ENCODE measurements at places on chromosomes 13 and 19. TPM values are rescaled to one million over a fixed set of nuclear protein-coding genes. Genes with fewer than 3 reads are reported as not detected.

The KLK4 gene
- not detected for total RNA-seq

The INSL3 gene
- total RNA-seq, result 1.6 TPM

The PRTN3 gene
- total RNA-seq, result not detected

The MRI1 gene
- total RNA-seq, result 65.3 TPM

The FFAR2 gene
- total RNA-seq, result not detected

GRCh38 chr19:8143041-8143440 is 6.4 kb downstream of the FBN3 start:
- DNase-seq, result no peak

DNA sequence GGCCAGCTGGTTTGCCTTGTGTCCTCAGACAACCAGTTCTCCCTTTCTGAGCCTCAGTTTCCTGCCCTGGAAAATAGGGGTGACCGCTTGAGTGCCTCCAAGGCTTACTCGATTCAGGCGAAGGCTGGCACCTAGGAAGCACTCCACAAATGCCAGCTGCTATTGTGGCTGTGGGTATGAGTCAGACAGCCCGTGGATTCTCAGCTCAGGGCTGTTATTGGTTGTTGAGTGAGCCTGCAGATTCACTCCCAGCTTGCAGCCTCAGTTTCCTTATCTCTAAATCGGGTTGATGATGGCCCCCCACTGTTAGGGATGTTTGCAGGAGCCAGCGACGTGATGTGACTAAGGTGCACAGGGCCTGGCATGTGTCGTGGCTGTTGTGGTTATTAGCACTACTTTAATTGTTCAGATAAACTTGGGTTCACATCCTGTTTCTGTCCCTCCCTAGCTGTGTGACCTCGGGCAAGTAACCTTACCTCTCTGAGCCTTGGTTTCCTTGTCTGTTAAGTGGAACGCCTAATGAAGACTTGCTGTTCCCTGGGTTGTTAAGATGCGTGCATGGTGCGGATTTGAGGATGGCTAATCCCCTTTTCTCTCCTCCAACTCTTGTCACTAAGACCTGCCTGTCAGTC is 2.4 kb downstream of the MARK4 start:
- no peak for DNase-seq

GRCh38 chr13:20553311-20553710 is 13.6 kb upstream of the IFT88 start:
- DNase-seq, result no peak

GRCh38 chr19:13526552-13526951 is 20.3 kb upstream of the CACNA1A start:
- DNase-seq, result no peak

DNA sequence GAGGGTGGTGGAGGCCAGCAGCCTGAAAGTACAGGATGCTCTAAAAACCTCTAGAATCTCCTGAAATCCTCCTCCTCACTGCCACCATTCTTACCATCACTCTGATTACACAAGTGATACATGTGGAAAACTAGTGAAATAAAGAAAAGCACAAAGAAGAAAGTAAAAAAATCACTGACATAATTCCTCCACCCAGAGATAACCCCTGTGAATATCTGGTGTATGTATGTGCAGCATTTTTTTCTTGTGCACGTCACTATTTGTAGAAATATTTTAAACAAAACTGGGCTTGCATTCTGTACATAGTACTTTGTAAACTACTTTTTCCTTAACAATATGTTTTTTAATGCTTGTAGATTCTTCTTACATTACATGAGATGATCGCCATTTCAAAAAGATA is 73.2 kb downstream of the CDADC1 start:
- no peak for DNase-seq

DNA sequence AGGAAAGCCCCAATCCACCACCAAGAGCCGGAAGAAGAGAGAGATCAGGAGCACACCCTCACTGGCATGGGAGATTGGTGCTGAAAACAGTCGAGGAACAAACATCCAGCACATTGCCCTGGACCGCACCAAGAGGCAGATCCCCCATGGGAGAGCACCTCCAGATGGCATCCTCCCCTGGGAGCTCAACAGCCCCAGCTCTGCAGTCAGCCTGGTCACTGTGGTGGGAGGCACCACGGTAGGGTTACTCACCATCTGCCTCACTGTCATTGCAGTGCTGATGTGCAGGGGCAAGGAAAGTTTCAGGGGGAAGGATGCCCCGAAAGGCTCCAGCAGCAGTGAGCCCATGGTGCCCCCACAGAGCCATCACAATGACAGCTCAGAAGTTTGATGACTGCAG is 110.2 kb downstream of the STOML3 start:
- no peak for DNase-seq

DNA sequence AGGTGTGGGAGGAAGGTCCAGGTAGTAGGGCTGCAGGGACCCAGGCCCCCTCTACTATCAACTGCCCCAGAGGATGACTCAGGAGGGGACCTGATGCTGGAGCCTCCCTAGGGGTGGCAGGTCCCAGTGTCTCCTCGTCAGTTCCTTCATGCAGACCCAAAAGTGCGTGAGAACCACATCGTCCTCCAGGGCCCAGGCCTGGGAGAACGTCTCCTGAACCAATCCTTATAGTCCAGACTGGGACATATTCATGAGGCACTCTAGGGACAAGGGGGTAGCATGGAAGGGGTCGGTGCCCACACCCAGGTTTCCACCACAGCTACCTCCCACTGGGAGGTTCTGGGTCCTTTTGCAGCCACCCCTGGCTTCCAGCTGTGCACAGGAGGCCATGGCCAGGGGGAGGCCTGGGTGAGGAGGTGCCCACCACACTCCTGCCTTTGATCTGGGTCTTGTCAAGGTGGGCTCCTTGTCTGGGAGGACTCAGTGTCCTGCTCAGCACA is 38.0 kb upstream of the TPM4 start:
- no peak for DNase-seq

DNA sequence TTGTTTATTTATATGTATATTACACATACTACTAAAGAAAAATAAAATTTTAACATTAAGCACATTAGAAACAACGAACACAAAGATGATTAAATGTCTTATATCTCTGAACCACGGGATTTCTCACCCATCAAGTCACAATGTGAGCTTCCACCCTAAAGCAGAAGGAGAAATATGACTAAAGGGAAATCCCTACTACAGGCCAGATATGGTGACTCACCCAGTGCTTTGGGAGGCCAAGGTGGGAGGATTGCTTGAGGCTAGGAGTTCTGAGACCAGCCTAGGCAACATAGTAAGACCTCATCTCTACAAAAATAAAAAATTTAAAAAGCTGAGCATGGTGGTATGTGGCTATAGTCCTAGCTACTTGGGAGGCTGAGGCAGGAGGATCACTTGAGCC is 24.6 kb downstream of the DCT start:
- no peak for DNase-seq

GRCh38 chr13:21670006-21670882 is 629 bp upstream of the FGF9 start:
- DNase-seq, result peak; percentile 75

Data from activated naive CD8-positive, alpha-beta T cell treated with anti-CD3 and anti-CD28 coated beads, Interleukin-2, amount 10 ng/mL, durations not matched to agents 7 days and 5 days (primary cell).